ENCODE measurements at places on chromosomes 7 and 10.

DNA sequence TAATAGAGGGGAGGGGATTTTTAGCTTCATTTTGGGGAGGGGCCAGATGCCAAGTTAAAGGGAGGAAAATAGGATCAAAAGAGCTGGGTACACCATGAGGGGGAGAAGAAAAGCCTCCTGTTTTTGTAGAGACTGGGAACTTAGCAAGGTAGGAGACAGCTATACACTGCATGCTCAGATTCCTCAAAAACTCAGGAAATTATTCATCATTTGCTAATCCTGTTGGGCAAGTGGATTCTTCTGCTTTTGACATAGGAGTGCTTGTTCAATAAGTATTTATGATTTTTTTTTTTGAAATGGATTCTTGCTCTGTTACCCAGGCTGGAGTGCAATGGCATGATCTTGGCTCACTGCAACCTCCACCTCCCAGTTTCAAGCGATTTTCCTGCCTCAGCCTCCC lies 73.4 kb downstream of the LYZL2 start:
- no peak for DNase-seq

DNA sequence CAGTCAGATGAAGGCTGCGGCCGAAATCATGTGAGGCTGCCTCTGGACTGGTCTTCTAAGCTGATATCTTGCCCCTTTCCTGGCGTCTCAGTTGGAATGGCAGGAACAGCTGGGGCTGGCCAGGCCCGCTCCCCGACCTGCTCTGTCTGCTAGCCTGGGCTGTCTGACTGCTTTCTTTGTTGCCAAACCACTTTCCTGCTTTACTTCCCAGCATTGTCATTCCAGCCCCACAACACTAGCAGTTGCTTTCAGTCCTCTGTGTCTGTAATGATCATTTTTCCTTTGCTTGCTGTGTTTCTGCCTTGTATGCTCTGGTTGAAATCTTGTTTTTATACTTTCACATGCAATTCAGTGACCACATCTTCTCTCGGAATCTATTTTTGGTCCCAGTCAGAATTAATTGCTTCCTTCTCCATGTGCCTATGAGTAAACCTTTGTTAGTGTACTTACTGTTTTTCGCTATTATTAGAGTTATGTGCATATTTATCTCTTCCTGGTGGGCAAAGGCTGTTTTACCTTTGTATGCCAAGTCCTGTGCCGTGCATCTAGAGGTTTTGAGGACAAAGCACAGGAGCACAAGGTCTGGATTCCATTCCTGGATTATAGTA lies 21.6 kb downstream of the PRPF18 start:
- no peak for DNase-seq

DNA sequence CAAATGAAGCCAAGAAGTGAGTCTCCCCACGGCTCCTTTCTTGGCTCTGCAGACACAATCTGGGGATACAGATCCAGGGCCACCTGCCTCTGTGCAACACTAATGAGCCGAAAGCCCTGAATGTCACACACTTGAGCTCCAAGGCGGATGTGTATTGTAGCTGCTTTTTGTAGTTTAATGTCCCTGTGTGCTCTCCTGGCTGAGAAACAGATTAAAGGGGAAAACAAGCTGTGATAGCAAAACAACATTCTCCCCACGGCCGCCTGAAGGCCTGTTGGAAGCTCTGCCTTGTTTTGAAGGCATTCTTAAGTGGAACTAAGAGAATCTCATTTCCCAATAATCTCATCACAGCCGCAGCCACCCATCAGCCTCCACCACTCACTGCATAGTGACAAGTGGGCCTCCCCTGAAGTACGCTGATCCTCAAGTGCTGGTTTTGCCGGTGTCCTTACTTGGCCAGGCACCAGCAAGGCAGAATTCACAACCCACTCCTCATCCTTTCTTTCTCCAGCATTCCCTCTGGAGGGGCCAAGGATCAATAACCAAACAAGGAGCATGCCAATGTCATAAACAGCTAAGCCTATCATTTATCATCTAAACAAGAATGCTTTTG lies 44.4 kb upstream of the AMPH start:
- DNase-seq = peak; percentile 18

- no peak for DNase-seq
Observed at GRCh38 chr7:48097521-48098231, 8.6 kb downstream of the UPP1 start.

- no peak for DNase-seq
Observed at GRCh38 chr7:105267244-105267643, 121.5 kb downstream of the SRPK2 start.

DNA sequence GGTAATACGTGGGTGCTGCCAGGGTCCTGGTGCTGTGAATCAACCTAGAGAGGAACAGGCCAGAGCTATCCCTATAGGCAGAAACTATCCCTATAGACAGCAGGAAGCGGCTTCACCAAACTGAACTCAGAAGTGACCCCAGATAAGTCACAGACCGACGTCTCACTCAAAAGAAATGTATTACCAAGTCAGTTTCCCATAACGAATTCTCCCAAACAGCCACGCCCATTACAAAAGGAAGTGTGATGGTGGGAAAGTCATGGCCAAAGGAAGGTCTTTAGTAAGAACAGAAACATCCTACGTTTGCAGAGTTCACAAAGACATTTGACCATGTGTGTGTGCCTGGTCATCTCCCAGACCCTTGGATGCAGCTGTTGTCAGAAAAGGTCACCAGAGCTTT lies 470.8 kb upstream of the ADARB2 start:
- no peak for DNase-seq

- DNase-seq = no peak
Observed at GRCh38 chr7:71511361-71511807, 379.4 kb downstream of the GALNT17 start.

- no peak for DNase-seq
Observed at GRCh38 chr7:137992104-137992549, 9.8 kb downstream of the CREB3L2 start.

- no peak for DNase-seq
Observed at GRCh38 chr7:134787720-134788119, 8.3 kb downstream of the CALD1 start.

- no peak for DNase-seq
Observed at GRCh38 chr7:156515911-156516790, 124.4 kb upstream of the RNF32 start.

GRCh38 chr10:42744134-42744701 lies 38.4 kb upstream of the BMS1 start:
- DNase-seq = no peak

DNA sequence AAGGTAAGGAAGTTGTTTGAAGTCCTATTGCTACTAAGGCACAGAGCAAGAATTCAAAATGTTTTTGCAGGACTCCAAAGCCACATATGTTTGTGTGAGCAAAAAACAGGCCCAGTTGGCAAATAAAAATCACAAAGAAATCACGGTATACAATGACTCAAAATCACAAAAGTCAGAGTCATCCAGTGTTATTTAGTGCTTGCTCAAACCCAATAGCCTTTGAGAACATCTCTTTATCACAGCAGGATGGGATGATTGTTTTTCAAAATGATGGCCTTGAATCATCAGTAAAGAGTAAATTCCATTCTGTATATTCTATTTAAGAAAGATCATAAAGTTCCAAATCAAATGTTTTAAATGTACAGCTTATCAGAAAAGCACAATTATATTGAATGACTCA lies 693.9 kb downstream of the REEP3 start:
- DNase-seq = no peak

- peak; percentile 60 for DNase-seq
Observed at GRCh38 chr10:21078410-21079329, 181.6 kb upstream of the NEBL start.

GRCh38 chr7:1087952-1088920 lies at the start of gene GPER1:
Gene GPER1, plus strand, starts transcription at chr7:1088113. Its CDS starts 3,616 bp downstream, at chr7:1091729.
- no peak for DNase-seq

DNA sequence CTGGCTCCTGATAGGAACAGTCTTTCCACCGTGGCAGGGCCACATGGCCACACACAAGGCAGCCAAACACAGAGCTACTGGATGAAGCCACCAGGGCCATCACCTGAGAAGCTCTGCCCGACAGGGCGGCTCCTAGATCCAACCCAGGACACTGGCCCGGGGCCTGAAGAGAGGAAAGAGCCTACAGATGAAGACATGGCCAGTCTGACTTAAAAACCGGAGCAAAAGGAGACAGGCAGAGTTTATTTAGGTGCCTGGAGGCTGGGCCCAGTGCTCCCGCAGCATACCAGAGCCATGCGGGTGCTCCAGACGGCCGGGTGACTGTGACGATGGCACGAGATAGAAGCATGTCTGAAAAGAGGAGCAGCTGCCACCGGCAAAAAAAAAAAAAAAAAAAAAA lies 3.9 kb downstream of the TECPR1 start:
- DNase-seq = no peak

DNA sequence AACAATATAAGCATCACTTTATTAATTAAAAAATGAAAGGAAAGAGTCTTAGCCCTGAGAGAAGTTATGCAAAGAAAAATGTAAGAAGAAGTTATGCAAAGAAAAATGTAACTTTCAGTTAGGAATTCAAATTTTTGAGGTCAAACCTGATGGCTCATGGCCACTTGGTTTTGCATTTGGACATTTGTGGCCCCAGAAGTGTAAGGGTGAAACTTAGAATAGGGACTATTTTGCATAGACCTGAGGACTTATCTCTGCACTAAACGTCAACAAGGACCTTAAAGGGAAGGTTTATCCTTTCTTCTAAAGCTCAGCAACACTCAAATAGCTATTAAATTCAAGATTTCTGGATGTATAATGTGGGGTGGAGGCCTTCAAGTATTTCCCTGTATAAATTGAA lies 724.5 kb upstream of the POT1 start:
- no peak for DNase-seq

- no peak for DNase-seq
Observed at GRCh38 chr10:43648095-43648397, 635 bp downstream of the ZNF32 start.

- DNase-seq = no peak
Observed at GRCh38 chr10:80714566-80714965, 176.9 kb downstream of the SH2D4B start.

- DNase-seq = no peak
Observed at GRCh38 chr7:121517591-121517990, 121.5 kb upstream of the FAM3C start.
